ENCODE measurements at places on chromosomes 7 and 10.

GRCh38 chr7:45389073-45389872 lies 184.9 kb upstream of the ADCY1 start:
- DNase-seq, result no peak

GRCh38 chr10:93293999-93294398 lies 188.1 kb downstream of the MYOF start:
- DNase-seq, result no peak

- DNase-seq, result no peak
Measured at GRCh38 chr7:142799437-142799835, 28.7 kb downstream of the PRSS2 start.

- no peak for DNase-seq
Measured at GRCh38 chr7:4820405-4820966, 41.3 kb downstream of the PAPOLB start.

DNA sequence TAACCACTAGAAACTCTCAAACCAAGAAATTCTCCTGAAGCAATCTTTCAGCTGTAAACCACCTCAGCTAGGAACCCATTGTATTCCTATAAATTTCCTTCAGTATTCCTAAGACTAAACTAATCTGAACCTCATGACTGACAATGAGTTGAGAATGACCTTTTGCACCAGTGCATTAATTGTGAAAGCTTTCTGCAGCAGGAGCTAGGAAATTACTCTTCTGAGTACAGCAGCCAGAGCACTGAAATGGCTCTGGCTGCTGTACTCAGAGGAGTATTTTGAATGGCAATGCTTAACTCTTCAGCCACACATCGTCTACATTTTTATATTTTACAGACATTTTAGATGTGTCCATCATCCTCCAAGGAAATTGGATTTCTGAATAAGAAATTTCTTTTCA lies 109.7 kb downstream of the PCDH15 start:
- no peak for DNase-seq

GRCh38 chr7:144391823-144392255 lies 11.7 kb downstream of the NOBOX start:
- no peak for DNase-seq

GRCh38 chr7:138352570-138353461 lies 107.2 kb upstream of the TRIM24 start:
- no peak for DNase-seq

GRCh38 chr7:27173511-27173955 lies 587 bp downstream of the HOXA10 start:
- DNase-seq, result peak; percentile 29

GRCh38 chr10:48343921-48344598 lies 37.6 kb downstream of the MAPK8 start:
- DNase-seq, result no peak

GRCh38 chr10:4215485-4215884 lies 430.5 kb upstream of the KLF6 start:
- no peak for DNase-seq

DNA sequence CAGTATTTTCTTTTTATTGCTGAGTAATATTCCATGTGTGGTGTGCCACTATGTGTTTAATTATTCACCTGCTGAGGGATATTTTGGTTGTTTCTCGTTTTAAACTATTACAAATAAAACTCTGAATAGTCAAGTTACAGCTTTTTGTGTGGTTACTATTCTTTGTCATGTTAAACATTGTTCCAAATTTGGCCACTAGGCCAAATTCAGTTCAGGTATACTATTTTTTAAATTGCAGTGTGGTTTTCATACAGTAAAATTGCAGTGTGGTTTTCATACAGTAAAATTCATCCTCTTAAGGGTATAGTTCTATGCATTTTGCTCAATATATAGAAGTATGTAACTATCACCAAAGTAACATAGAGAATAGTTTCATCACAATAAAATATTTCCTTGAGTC lies 97.4 kb upstream of the FAM3C start:
- no peak for DNase-seq

DNA sequence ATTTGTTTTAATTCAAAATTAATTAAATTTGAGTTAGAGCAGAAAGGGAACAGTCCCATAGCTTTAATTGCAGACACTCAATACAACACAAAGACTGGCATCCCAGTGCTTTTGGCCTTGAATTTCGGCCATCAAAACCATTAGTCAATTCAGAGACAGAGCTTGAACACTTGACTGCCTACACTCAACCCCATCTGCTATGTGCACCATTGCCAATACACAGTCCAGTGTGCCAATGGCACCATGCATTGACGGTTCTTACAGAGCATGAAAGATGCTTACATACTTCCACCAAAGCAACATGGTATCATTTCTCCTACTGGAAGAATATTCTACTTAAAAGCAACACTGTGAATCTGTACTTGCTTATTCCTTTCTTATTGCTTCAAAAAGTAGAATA lies 43.6 kb upstream of the LRRTM3 start:
- no peak for DNase-seq

- no peak for DNase-seq
Measured at GRCh38 chr10:69797959-69798358, 3.7 kb upstream of the COL13A1 start.

DNA sequence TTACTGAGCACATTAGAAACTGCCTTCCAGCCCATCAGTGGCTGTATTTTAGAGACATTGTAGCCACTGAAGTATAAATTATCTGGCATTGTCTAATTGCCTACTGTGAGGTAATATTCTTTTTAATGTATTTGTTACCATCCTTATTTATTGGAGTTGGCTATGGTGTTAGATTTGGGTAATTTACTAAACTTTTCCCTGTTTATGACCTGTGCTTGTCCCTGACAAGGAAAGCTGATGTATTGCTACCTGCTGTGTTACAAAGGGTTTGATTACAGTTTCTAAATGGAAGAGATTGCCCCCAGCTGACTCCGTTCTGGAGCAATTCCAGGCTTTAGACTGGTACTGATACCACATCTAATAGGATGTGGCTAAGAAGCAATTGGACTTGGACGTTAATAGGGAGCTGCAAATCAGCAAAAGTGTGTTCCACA lies 12.3 kb upstream of the ASCC1 start:
- DNase-seq, result no peak

Data from activated naive CD4-positive, alpha-beta T cell treated with anti-CD3 and anti-CD28 coated beads, Interleukin-2, amount 50 U/mL, for 16 hours (primary cell).